ENCODE measurements at places on chromosomes 12 and 14.
A peak's percentile ranks its signal among the peaks of the same experiment; 100 is the strongest.

DNA sequence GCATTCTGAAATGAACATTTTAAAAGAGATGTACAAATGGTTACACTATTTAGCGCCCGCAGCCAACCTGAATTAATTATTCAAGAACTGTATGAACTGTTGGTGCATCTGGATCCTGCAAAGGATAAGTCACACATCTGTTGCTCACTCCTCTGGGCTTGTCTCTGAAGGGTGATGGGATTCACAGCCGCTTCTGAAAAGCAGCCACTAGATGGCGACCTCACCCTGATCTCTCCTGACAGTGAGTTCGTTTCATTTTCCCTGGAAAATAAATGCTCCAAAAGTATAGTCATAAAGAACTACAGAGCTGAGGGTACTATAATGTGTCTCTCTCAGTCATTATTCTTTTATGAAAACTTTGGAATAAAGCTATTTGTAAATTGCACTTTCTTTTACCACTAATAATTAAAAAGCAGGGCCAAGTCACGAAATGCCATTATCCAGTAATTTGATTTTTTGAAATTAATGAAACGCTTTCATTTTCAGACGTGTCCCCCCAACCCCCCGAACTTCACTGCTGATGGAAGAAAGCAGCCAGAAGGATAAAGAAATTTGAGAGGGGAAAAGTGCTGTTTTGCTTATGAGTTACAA is 789.6 kb downstream of the NRXN3 start:
- peak; percentile 81 for DNase-seq

GRCh38 chr14:103896578-103896977 is 31.7 kb upstream of the TDRD9 start:
- DNase-seq, result no peak

GRCh38 chr12:89479982-89480381 is 44.6 kb downstream of the GALNT4 start:
- DNase-seq, result no peak

- peak; percentile 61 for DNase-seq
Observed at GRCh38 chr12:12872934-12873275, 18.5 kb upstream of the GPRC5A start.

- no peak for DNase-seq
Observed at GRCh38 chr12:119682639-119683252, 14.8 kb downstream of the PRKAB1 start.

DNA sequence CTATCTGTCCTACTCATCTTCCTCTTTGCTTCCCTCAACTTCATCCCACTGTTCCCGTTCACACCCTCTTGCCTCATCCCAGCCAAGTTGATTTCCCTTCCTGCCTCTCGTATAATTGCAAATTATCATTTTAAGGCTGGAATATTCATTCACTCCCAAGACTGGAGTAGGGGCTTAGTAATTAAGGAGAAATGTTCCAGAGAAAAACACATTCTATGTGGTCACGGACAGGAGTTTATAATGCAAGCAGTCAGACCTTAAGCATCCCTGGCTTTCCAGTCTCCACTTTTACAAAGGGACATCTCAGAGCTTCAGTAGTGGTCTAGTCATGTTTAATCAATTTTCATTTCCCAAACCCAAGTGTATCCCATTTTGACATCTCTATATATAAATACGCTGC is 54.9 kb downstream of the TMEM132D start:
- DNase-seq, result no peak

- peak; percentile 88 for DNase-seq
Observed at GRCh38 chr12:6547987-6548386, 7.9 kb downstream of the IFFO1 start.

DNA sequence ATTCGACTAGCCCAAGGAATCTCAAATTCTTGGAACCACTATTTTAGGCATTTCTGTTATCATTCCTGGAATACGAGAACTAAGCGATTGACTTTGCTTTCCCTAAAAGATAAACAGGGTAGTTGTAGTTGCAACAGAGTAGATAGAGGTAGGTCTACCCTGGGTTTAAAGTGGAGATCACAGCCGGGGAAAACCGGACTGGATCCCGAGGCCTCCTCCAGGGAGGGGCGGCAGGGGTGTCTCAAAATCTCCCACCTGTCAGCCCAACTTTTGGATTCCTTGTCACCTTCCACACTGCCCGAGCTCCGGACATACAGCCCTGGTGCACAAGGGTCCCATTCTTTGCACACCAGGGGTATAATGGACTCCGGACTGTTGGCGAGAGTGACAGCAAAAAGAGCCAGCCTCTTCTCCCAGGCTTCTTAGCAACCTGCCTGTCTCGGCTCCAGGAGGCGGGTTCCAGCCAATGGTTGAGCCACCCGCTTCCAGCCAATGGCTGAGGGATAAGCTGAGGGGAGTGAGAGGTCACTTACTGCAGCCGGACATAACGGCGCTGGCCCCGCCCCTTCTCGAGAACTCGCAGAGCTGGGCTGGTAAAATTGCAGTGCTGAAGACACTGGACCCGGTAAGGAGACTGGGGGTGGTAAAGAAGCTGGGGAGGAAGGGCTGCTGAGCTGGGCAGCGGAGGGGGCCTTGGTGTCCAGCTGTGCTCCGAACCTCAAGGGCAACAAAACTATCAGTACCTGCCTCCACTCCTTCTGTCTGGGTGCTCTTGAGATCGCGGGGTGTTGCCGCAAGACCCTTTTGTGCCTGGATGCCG is at the start of gene SUOX:
TSS of gene SUOX (plus strand) at position 562 of the 820 bp plus-strand sequence. CDS start 4,946 bp downstream, outside the sequence.
- DNase-seq, result peak; percentile 95

DNA sequence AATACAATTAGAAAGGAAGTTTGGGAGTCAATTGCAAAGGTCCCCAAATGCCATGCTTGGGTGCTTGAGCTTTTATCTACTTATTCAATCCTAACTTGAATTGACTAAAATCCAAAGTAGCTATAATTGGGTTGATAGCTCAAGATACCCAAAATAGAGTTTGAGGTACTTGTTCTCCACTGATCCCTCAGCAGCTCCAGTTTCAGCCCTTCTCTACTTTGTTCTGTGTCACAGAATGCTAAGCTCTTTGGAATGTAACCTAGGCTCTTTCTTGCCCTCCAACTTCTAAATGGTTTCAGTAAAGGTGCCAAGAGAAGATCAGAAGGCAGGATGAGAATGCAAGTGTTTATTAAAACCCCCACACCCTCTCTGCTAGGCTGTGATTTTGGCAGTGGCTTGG is 251.4 kb upstream of the CLEC14A start:
- DNase-seq, result no peak

DNA sequence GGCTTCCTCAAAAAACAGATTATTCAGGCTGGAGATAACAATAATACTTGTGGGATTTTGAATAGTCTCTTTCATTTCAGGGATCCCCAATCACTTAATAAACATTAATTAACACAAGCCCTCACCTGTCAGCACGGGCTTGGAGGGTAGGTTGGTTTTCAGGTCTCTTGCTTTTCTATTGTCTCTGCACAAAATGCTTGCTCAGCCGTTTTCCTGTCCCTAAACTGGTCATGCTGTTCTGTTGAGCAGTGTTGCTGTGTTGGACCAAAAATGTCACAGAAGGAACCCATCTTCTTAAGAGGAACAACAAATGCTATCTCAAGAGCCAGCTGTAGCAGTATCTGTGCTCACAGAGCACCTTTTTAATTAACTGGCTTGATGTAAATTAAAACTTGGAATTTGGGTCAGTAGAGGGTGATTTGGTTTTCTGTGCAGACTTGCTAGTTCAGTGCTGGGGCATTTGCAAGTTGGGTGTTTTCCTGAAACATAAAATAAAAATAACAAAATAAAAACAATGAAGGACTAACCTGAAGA is 231.8 kb upstream of the CRY1 start:
- DNase-seq, result no peak

DNA sequence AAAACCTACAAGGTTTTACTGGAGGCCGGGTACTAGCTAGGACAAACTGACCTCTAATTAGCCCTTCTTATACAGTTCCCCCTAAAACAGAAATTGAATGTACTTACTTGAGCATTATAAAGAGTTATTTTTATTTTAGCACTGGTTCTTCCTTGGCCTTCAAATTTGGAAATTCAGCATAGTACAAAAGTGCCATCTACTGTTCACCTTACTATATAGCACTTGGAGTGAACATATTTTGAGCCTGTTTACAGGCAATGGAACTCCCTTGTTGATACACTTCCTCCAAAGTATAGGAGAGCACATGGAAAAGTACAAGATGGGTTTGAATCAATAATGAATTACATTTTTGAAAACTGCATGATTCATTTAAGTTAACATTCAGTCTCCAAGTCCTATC is 3.9 kb upstream of the POC1B start:
- DNase-seq, result peak; percentile 49

DNA sequence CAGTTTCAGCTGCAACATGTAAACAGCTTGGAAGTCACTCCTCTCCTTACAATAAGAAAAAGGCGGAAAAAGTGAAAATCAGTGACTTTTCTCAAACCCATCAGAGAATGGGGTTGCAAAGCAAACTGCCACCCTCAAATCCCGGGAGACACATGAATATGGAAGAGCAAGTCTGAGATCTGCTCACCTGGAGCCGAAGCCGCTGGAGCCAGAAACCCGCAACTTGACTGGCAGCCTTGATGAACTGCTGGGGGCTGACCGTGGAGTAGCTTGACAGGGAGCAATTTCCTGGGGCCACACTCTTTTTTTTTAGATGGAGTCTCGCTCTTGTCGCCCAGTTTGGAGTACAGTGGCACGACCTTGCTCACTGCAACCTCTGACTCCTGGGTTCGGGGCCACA is 208.2 kb downstream of the KIF26A start:
- no peak for DNase-seq

DNA sequence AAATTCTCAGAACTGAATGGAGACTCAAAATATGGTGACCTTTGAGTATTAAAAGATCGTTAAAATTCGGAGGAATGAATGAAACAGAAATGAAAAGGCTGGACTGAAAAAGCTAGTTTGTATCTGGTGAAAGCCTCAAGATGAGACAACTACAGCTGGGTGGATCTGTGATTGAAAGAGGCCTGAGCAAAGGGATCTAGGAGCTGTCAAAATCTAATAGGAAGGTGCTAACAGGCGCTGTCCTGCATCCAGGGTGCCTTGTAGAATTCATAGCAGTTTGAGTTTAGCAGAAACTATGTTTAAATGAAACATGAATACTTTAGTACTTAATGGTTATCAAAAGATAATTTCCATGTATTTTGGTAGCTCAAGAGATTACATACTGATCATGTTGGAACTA is 2.3 kb downstream of the YY1 start:
- DNase-seq, result no peak

DNA sequence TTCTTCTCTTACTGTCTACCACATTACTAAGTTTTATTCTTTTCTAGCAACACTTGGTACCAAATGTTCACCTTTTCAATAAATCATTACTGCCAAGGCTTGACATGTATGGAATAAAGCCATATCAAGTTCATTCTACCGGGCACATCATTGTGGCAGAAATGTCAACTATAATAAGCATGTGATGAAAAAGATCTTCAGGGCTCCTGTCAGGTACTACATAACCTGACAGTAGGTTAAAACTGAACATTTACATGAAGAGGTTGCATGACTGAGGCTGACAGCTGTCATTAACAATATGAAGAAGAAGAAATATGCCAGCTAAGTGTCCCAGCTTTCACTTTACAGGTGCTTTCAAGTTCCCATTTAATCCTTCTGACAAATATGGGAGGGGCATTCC is 178.9 kb downstream of the KCNH5 start:
- no peak for DNase-seq

GRCh38 chr12:123950476-123951349 is 21.9 kb downstream of the CCDC92 start:
- DNase-seq, result no peak

DNA sequence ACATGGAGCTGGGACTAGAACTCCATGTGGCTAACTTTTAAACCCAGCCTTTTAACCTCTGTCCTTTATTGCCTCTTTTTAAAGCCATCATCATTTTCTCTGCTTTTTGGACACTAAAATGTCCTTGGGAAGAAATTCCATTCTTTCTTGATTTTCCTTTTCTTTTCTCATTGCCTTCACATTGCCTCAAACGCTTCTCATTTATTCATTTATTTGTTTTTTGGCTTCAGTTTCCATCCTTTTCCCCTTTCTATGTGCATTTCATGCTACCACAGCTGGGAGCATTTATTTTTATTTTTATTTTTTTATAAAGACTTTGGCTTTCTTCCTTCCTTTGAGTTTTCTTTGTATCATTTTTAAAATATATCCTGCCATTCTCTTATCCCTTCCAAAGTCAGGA is 212.2 kb downstream of the DACT1 start:
- DNase-seq, result no peak

DNA sequence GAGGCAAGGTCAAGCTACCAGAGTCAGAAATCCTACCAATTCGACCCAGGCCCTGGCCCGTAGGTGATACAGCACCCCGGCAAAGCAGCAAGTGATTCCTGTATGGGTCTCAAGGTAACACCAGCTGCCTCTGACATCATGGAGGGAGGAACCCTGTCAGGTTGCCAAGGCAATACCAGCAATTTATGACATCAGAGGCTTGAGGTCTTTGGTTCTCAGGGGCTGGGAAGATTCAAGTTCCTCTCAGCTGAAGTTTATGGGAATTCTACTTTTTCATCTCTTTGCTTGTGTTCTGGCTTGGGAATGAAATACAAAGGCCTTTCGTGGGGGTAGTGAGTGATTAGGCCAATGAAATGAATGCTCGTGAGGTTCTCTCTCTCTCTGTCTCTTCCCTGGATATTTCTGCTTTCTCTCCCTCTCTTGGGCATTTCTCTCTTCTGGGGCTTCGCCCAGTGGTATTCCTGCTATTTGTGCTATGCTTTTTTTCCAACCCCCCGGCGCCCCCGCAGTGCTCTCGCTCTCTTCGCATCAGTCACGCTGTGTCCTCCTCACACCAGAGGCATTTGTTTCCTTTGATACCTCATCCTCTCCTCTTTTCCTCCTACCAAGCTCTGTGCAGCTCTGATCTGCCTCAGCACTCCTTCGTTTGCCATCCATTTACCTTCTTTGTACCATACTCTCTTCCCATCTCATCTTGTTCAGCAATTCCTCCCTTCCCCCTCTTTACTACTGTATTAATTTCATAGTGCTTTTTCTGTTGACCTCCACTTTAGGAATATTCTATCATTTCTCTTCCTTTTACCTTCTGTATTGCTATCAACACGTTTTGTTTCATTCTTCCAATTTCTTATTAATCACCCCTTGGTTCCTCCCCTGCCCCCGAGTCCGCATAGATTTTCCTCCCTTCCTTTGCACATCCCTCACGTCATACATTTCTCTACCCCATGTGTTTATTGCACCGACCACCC is 2.9 kb downstream of the ZFHX2 start:
- peak; percentile 70 for DNase-seq

- peak; percentile 50 for DNase-seq
Observed at GRCh38 chr12:52121824-52122539, 42.5 kb downstream of the SMIM41 start.

- DNase-seq, result no peak
Observed at GRCh38 chr14:92866181-92866752, 56.7 kb upstream of the CHGA start.

DNA sequence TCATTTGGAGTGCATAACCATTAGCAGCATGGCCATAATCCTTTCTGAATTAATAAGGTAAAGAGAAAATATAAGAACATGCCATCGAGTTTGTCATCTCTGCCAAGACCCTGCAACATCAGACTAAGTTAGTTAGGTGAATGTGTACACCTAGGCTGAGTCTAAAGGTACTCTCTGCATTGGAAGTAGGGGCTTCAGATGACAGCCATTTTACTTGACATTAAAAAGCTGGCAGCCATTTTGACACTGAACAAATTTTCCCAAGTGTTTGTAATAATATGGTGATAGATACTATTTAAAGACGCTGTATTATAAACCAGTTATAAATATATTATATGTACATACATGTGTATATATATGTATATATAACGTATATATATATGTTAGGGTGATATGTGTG is 79.0 kb downstream of the SUDS3 start:
- no peak for DNase-seq

Data from fibroblast of upper back skin (primary cell).